Activated T-helper 1 cell treated with anti-CD3 and anti-CD28 coated beads, Interleukin-12 subunit alpha, Interleukin-12 subunit beta, Interleukin-2, Interleukin-4 antibody, amounts not matched to agents 30 ng/mL and 10 ng/mL and 1 ng/mL, durations not matched to agents 14 hours and 24 hours and 36 hours (primary cell): ENCODE measurements at places on chromosomes 12 and 14.

- no peak for DNase-seq
Measured at GRCh38 chr12:98544751-98545150, 29.4 kb downstream of the TMPO start.

DNA sequence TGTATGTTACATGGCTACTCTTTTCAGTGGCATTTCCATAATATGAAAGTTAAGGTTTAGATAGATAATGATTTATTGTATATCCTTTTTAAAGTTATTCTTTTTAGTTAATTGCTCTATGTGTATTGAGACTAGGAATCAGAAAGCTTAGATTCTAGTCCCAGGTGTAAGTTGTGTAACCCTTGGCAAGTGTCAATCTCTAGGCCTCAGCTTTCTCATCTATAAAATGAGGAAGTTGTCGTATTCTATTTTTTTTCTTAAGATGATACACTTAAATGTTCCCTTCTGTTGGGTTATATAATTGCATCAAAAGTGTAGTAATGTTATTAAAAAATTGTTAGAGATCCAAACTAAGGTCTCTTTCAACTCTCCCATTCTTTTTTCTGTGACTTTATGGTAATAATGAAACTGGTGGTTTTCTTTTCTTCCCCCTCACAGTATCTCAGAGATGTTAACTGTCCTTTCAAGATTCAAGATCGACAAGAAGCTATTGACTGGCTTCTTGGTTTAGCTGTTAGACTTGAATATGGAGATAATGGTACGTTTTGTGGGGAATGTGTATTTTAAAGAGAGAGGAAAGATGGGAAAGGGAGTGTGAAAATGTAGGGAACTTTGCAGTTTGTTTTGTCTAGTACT, 4.1 kb downstream of the RTRAF start:
- no peak for DNase-seq

GRCh38 chr12:45203767-45204166, 12.1 kb upstream of the ANO6 start:
- DNase-seq = no peak

DNA sequence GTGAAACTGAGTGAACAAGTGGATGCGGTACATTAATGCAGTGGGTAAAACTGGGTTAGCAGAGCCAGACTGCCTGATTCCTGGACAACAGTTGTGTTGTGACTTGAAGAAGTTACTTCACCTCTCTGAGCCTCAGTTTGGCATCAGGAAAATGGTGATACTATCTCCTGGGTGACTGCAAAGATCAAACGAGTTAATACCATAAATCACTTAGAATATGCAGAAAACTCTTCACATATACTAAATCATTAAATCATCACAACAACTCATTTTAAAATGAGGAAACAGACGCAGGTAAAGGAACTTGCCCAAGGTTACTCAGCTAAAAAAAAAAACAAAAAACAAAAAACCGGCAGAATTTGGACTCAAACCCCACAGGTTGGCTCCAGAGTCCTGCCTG, 811 bp downstream of the MTERF2 start:
- DNase-seq = no peak

GRCh38 chr14:103085106-103086091, 1.4 kb downstream of the LBHD2 start:
- DNase-seq = no peak

- DNase-seq = no peak
Measured at GRCh38 chr12:39805651-39806050, 186.0 kb upstream of the ABCD2 start.

- DNase-seq = no peak
Measured at GRCh38 chr12:60872850-60873713, 1277.3 kb downstream of the SLC16A7 start.
